ENCODE measurements at places on chromosomes 16 and 17.

DNA sequence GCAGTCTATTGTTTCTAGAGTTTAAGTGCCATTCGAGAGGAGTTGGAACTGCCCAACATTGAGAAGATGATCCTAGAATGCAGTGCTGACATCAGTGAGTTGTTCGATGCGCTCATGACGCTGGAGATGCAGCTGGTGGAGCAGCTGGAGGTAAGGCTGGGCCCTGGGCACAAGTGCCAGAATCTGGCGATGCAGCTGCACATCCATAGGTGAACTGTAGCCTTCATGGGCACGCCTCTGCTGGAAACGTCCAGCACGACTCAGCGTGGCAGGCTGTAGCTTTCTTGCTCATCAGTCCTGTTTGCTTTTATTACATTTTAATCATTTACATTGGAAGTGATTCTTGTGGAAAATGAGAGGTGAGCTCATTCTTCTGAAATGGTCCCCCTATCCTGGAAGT is 31.7 kb downstream of the DRC3 start:
- no peak for DNase-seq

DNA sequence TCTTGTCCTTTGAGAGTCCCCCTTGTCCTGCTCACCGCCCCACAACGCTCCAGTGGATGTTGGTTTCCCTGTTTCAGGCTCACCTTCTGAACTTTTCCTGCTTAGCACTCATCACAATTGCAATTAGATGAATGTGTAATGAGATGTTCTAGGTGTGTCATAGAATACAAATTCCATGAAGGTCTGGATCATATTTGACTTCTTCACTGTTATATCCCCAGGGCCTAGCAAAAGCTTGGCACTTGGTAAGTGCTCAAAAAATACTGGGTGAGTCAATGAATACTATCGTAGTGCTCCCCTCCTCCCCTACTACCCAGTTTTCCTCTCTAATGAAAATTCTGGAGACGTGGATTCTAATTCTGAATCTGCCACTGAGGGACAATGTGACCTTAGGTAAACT is 33.1 kb downstream of the DNAH3 start:
- DNase-seq, result no peak

DNA sequence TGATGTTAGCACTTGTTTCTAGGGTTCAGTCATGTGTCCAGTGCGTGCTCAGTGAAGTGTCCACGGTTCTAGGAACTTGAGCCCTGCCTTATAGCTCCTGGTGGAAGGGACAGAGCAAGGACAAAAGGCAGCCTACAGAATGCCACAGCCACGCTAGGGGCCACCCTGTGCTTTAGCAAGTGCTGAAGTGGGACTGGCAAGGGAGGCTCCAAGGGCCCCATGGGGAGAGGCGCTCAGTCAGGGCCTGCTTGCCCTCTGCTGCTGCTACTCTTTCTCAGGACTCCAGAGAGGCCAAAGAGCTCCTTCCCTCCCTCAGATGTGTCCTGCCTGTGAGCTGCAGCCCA is 6.8 kb downstream of the NT5C start:
- no peak for DNase-seq

- DNase-seq, result no peak
Observed at GRCh38 chr17:76123191-76123499, 17.9 kb downstream of the FOXJ1 start.

GRCh38 chr16:61900482-61900881 is 135.8 kb downstream of the CDH8 start:
- no peak for DNase-seq

DNA sequence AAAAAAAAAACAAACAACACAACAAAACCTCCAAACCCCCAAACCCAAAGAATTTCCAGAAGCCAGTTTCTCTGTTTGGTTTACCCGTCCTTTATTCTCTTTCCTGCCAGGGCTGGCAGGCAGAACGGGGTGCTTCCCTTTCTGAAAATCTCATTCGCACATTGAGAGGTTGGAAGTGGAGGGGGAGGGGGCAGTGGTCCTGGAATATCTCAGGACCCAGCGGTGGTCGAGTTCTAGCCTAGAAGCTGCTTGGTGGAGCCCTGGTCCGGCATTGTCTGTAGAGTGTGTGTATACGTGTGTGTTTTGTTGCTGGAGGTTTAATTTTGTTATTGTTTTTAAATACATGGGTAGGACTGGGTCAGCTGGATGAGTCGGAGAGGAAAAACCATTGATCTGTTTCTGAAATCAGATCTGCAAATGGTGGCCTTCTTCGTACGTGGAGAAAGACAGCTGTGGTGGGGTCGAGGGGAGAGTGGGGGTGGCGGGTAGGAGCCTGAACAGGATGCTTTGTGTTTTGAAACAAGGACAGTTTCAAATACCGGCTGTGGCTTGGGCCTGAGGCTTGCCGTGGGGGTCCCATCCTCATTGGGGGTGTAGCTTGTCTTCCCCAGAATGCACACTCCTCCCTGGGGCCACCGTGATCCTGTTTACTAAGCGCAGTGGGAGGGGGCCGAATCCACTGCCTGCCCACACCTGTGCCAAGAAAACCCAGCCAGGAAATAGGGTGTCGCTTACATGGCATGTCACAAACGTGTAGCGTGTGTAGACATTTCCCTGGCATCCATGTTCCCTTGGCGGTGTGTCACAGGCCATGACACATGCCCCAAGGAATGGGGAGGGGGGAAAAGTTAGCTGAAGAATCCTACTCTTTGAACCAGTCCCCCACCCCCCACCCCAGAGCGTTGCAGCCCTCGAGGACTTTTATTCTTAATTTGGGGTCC is 1.6 kb downstream of the CMIP start:
- DNase-seq, result peak; percentile 35

DNA sequence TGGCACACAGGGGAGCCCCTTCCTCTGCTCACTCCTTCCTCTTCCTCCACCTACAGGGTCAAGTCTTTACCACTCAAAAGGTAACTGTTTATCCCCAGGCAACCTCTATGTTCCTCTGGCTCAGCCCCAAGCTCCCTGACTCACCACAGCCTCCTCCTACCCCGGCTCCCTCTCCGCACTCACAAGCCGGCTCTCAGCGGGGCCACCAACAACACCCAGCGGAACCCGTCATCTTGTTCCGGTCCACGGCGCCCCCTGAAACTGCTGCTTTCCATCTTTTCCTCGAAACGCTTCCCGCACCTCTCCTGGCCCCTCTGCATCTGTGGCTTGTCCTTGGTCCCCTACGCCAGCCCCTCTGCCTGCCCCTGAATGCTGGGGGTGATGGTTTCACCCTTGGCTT is 58.4 kb downstream of the NXN start:
- no peak for DNase-seq

- no peak for DNase-seq
Observed at GRCh38 chr17:16887523-16888095, 84.3 kb downstream of the TNFRSF13B start.

DNA sequence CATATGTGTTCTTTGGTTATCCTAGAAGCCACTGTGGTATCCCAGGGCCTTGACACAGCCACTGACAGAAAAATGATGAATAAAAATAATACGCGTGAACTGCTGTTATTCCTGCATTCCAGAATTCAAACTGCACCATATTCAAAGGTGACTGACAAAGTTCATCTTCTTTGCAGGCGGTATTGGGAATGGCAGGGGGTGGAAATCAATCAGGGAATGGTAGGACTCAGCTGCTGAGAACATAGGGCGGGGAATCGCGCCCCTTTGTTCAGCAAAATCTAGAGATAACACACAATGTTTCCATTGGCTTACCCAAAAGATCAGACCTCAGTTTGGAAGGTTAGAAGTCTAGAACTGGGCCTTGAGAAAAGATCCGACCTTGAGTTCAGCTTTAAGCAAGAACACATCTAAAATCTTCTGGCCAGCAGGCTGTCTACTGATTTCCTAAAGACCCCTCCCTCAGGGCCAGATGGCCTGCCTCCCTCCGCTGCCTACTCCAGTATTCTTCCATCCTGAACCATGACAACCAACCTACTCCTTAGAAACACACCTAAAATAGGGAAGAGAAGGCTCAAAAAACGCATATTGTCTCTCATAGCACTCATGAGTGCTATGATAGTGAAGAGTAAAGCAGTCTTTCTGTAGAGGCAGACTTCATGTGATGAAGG is 34.1 kb downstream of the CDK5R1 start:
- no peak for DNase-seq

DNA sequence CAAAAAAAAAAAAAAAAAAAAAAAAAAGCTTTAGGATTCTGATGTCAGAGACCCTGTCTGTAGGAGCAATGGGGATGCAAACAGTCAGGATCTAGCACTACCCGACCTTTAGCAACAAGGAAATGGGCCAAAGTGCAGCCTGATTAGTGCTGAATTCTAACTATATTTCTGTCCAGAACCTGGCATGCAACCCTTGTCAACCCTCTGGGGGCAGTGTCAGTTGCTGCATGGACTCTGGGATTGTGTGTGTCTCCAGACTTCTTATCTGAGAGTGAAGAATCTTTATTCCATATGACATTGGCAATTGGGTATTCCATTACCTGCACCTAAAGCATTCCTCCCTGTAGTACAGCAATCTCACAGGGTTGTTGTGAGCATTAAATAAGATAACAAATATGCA is 120.3 kb upstream of the CRHR1 start:
- no peak for DNase-seq

GRCh38 chr16:17377360-17378324 is 93.1 kb downstream of the XYLT1 start:
- no peak for DNase-seq

- no peak for DNase-seq
Observed at GRCh38 chr17:63500543-63501390, 22.4 kb upstream of the KCNH6 start.

- no peak for DNase-seq
Observed at GRCh38 chr17:82234211-82235055, 5.6 kb downstream of the SLC16A3 start.

GRCh38 chr16:15033309-15033707 is 22.6 kb downstream of the NTAN1 start:
- no peak for DNase-seq

DNA sequence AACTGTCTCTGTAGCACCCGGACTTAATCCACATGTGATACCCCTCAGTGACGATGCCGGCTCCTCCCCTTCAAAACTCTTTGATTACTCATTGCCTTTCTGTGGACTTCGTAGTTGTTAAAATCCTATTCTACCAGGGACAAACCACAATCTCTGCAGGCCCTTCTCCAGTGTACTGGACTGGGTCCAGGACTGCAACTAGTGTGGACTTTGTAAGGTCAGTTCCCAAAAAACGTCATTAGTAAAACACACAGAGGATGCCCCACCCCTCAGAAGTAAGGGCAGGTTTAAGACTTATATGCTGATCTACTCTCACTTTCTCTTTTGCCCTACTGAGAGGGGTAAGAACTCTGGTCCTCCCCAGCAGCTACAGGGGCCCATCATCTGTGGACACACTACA is 10.5 kb upstream of the NUDT7 start:
- no peak for DNase-seq

DNA sequence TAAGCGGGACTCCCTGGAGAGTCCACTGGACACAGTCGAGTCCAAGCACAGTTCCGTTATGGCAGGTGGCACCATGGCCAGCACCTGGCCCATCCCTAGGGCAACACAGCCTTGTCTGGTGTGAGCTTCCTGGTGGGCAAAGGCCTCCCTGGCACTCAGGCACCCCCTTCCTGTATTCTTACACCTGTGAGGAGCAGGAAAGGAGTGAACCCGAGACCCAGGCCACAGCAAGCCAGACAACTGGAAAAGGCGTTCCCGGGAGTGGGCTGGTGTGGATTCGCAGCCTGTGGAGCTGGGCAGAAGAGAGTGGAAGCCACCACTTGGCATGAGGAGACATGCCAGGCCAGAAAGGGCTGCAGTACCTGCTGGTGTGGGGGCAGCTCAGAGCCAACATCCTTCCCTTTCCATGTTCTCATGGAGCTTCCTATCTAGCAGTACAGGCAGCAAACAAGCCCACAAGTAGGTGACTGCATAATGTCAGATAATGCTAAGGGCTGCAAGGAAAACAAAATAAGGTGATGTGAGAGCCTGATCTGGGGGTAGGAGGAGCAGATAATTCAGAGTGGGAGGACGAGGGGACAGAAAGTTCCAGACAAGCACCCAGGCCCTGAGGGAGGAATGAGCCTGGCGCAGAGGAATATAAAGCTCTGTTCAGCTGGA is 87.0 kb downstream of the GNAO1 start:
- DNase-seq, result no peak

DNA sequence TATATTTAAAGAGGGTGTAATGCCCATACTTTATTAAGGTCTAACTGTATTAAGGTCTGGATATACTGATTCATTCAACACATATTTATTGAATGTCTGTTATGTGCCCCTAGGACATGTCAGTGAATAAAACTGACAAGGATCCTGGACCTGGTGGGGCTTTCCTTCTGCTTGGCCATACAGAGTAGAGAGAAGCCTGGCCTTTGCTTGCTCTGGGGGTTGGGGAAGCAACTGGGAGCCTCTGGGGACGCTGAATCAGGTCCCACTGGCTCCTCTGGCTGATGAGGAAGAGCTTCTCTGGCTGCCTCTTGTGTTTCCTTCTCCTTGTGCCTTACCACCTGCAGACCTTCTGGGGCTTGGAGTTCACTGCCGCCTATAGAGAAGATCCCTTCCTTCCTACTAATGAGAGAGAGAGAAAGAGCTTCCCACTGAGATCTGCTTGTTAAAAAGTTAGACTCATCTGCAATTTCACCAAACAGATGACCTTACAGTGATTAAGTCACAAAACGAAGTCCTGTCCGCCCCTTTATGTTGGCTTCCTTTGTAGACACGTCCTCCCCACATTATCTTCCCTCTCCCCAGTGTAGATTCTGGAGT is 49.7 kb downstream of the MSI2 start:
- no peak for DNase-seq

GRCh38 chr16:11402745-11403533 is 57.7 kb downstream of the RMI2 start:
- DNase-seq, result no peak

DNA sequence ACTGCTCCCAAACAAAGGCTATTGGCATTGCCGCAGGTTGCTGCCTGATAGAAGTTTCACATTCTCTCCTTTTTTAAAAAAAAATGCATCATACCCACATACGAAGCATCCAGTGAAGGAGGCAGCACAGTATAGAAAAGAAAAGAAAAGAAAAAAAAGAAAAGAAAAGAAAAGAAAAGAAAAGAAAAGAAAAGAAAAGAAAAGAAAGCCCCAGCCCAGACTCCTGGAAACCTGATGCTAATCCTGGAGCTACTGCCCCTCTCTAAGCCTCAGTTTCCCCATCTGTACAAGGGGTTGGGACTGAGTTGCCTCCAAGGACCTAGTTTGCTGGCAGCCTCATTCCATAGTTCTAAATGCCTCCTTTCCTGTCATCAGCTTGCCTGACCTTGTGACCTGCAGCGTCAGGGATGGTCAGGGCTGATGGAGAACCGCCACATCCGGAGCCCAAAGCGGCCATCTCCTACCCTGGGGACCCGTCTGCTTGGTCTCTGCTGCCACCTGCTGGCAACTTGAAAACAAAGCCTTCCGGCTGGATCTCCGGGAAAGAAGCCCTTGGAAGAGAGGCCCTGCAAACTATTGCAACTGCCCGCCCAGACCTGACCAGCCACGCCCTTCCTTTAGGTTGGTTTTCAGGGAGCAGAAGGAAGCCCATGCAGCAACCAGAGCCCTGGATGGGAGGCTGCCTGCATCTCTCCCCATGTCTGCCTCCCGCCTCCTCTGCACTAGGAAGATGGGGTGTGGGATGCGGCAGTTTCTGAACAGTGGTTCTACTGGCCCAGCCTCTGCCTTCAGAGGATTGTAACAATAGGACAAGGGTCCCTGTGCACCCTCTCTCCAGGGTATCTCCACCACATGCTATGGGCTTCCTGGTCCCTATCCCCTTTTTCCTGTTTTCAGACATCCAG is 13.0 kb downstream of the AIPL1 start:
- peak; percentile 67 for DNase-seq

- DNase-seq, result no peak
Observed at GRCh38 chr16:17204644-17205043, 266.1 kb downstream of the XYLT1 start.

All from activated T-cell treated with anti-CD3 and anti-CD28 coated beads, Interleukin-2, amount 50 U/mL, for 1 hour (primary cell).